ENCODE measurements at places on chromosomes 5 and 9.

- no peak for DNase-seq
Observed at GRCh38 chr5:893137-893506, 438 bp downstream of the TRIP13 start.

GRCh38 chr9:8859416-8859815 is 1059.8 kb upstream of the DMAC1 start:
- peak; percentile 1 for DNase-seq

DNA sequence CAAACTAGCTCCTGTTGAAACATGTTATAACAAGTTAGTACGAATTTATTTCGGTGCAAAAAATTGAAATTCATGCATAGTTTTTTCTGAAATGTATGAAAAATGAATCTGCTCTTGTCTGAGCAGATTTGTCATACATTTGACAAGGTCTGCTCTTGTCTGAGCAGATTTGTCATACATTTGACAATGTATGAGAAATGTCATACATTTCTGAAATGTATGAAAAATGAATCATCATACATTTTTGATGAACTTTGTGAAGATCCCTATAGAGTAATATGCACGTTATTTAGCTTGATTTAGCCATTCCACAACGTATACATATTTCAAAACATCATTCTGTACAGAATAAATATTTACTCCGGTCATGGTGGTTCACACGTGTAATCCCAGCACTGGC is 85.9 kb upstream of the PARP8 start:
- no peak for DNase-seq

- no peak for DNase-seq
Observed at GRCh38 chr5:169128679-169129078, 172.3 kb downstream of the SLIT3 start.

DNA sequence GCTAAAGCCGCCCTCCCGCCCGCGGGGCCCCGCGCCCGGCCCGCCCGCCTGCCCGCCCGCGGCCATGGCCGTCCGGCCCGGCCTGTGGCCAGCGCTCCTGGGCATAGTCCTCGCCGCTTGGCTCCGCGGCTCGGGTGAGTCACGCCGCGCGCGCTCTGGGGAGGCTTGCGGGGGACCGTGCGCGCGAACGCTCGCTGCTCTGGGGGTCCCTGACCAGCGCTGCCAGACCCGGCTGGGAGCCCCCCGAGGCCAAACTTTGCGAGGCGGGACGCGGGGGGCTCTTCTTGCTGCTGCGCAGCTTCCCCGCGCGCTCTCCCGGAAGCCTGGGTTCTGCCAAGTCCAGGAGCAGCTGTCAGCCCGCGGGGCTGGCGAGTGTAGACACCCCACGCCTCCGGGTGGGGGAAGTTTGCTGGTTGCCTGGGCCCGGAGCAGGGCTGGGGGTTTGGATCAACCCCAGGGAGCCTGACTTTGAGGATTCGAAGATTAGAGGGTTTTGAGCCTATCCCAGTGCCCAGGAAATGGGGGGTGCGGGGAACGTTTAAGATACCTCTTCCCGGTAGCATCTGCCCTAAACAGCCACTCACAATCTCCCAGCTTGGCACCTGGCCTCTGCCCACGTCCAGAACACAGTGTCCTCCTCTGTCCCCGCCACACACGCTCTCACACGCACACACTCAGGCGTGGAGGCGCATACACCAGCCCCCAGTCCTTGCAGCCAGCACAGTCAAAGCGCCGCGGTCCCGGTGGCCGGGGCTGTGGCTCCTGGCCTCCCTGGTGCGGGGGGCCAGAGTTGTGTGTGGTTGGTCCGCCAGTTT is 535 bp downstream of the UNC5A start:
- DNase-seq = no peak

DNA sequence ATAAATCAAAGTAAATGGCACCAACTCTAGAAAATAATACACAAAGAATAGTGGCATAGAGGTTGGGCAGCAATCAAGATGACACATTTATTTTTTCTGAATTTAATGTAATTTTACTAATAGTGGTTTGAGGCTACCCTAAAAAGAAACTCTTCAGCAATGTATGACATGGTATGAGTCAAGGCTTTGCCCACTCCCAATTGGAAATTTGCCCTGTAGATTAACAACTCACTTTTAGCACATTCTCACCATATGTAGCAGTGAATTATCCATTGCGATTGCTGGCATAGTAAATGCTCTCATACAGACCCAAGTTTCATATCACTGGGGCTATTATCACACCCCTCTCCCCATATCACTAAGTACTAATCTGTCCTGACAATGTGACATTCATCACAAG is 832.1 kb upstream of the ZNF608 start:
- DNase-seq = no peak

GRCh38 chr9:22064957-22065356 is 55.9 kb upstream of the CDKN2B start:
- DNase-seq = no peak
